ENCODE measurements at places on chromosomes 1 and 21. TPM values are rescaled to one million over a fixed set of nuclear protein-coding genes. Genes with fewer than 3 reads are reported as not detected.

The JAK1 gene
- 279 TPM for total RNA-seq

The DNASE2B gene
- not detected for total RNA-seq

The PEAR1 gene
- total RNA-seq = 3.3 TPM

The C4BPA gene
- total RNA-seq = not detected

The CD1D gene
- total RNA-seq = not detected

The OPRD1 gene
- 0.79 TPM for total RNA-seq
